ENCODE measurements at places on chromosomes 7 and 10. TPM values are rescaled to one million over a fixed set of nuclear protein-coding genes. Genes with fewer than 3 reads are reported as not detected.

The SLC26A5 gene
- total RNA-seq: not detected

The CNTNAP2 gene
- total RNA-seq: 3.6 TPM

The NUTM2E gene
- not detected for total RNA-seq

The UNCX gene
- not detected for total RNA-seq

The PPP1R17 gene
- total RNA-seq: not detected

The GPC2 gene
- total RNA-seq: 6.0 TPM

The FBXW4 gene
- total RNA-seq: 45.4 TPM

The ZNF777 gene
- total RNA-seq: 3.9 TPM

The NET1 gene
- total RNA-seq: 127 TPM

The FKBP9 gene
- total RNA-seq: 320 TPM

The RTKN2 gene
- total RNA-seq: 0.89 TPM

The COL1A2 gene
- 7,304 TPM for total RNA-seq

The FOXI2 gene
- total RNA-seq: not detected

The CFTR gene
- total RNA-seq: not detected

The SLC13A1 gene
- not detected for total RNA-seq

The ADRA2A gene
- total RNA-seq: not detected

Data from smooth muscle cell of the umbilical artery (primary cell).